Sigmoid colon (tissue), 7 donors: ENCODE measurements at places on chromosomes 5 and 9. TPM values are rescaled to one million over a fixed set of nuclear protein-coding genes. Genes with fewer than 3 reads are reported as not detected.

DNA sequence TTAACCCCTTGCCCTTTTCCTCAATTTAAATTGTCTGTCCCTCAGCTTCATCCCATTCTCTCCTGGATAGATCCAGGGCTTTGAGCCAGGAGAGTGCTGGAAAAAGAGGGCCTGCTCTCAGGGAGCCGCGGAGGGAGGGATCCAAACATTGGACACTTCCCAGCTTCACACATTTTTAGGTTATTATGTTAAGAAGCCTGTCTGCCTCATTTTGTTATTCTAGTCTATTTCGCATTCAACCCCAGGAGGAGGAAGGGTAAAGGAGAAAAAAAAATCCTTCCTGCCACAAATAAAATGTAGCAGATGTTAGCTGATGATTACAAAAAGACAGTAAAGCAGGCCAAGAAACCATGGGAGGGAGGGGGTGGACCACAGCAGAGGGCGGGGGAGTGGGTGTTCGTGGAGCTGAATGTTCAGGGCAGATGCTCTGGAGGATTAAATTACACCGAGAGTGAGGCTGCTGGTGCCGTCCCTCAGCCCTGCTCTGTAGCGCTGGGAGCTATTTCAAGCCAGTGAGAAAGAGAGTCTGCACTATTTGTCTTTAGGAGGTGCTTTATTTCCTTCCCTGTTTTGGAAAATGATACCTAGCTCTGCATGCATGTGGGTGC, 60.6 kb upstream of the ZFR start:
- H3K27me3 ChIP-seq = no peaks in the 10 kb centered on the region
- H3K4me1 ChIP-seq = peaks cover 32% of the 10 kb centered on the region
- peak overlapping the region; percentile 70 for H3K27ac ChIP-seq
- DNase-seq = peak; percentile 91

The PCDHGA3 gene
- total RNA-seq = 1.5 TPM

The FOXD4 gene
- total RNA-seq = 0.55 TPM

DNA sequence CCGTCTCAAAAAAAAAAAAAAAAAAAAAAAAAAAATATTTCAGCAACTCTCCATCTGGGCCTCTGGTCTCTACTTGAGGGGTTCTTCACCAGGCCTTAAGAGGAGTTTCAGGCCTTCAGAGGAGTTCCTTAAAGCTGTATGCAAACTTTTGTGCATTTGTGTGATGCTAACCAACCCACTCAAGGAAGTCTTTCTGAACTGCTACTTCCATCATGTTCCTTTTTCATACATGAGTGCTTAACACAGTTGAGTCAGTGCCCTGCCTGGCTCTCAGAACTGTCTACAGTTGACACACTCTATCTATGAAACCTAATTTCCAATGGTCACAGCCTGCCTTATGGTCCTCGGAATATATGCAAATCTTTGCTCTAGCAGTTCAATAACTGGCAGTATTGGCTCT, 146.5 kb downstream of the MEF2C start:
- H3K36me3 ChIP-seq = no peaks in the 10 kb centered on the region
- no peak for DNase-seq
- H3K4me3 ChIP-seq = no peak overlapping the region

DNA sequence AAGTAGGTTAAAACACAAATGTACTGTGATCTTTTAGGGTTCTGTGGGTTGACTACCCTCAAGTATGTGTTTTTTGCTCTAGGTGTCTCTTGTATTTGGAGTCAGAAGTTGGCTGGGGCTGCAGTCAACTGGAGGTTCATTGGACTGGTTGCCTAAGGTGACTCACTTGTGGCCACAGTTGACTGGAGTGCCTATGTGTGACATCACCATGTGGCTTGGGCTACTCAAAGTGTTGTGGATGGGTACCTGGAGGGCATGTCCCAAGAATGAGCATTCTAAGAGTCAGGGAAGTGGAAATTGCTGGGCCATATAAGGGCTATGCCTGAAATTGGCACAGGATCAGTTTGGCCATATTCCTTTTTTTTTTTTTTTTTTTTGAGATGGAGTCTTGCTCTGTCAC, 27.4 kb downstream of the SNX30 start:
- H3K27ac ChIP-seq = no peak overlapping the region
- H3K36me3 ChIP-seq = no peaks in the 10 kb centered on the region

The TAF11L10 gene
- not detected for total RNA-seq

The EFNA5 gene
- total RNA-seq = 10.8 TPM

DNA sequence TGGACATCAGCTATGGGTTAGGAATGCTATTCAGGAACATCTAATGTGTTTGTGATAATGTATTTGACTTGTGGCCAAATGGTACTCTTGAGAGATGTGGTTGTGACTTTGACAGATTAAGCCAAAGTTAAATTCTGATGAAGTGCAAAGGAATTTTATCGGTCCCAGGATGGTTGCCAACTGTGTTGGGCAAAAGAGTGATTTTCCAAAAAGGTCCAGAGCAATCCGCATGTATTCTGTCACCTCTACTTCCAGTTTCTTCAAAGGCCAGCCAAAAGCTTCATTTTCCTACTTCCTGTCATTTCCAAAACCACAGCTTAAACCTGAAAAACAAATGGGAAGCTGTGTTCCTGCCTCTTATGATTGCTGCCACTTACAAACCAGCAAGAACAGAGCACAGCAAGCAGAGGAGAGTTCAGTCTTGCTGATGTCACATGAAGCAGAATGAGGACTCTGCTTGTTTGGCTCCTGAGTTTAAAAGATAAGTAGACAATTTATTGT, 59.8 kb downstream of the MARCHF3 start:
- H3K36me3 ChIP-seq = no peaks in the 10 kb centered on the region
- H3K4me1 ChIP-seq = peaks cover 4% of the 10 kb centered on the region
- DNase-seq = no peak
- H3K27me3 ChIP-seq = no peaks in the 10 kb centered on the region
- H3K27ac ChIP-seq = no peak overlapping the region

- H3K27me3 ChIP-seq = no peaks in the 10 kb centered on the region
- H3K4me1 ChIP-seq = no peaks in the 10 kb centered on the region
- no peak overlapping the region for H3K27ac ChIP-seq
- H3K4me3 ChIP-seq = no peak overlapping the region
- no peaks in the 10 kb centered on the region for H3K36me3 ChIP-seq
These were observed 159.2 kb downstream of the ZDHHC21 start for GRCh38 chr9:14533867-14534640.

GRCh38 chr9:97868859-97869258, 15.8 kb downstream of the FOXE1 start:
- H3K36me3 ChIP-seq = no peaks in the 10 kb centered on the region
- H3K4me1 ChIP-seq = no peaks in the 10 kb centered on the region
- H3K27me3 ChIP-seq = peaks cover 28% of the 10 kb centered on the region
- H3K27ac ChIP-seq = no peak overlapping the region

- H3K27me3 ChIP-seq = no peaks in the 10 kb centered on the region
- no peaks in the 10 kb centered on the region for H3K36me3 ChIP-seq
- H3K27ac ChIP-seq = no peak overlapping the region
- no peaks in the 10 kb centered on the region for H3K4me1 ChIP-seq
These were observed 7.4 kb upstream of the TRPM3 start for GRCh38 chr9:71128796-71129195.

The SLCO6A1 gene
- not detected for total RNA-seq

- H3K4me1 ChIP-seq = no peaks in the 10 kb centered on the region
- no peak overlapping the region for H3K4me3 ChIP-seq
- DNase-seq = no peak
- H3K27me3 ChIP-seq = no peaks in the 10 kb centered on the region
- H3K36me3 ChIP-seq = no peaks in the 10 kb centered on the region
- no peak overlapping the region for H3K27ac ChIP-seq
These were observed 8.8 kb upstream of the TEX53 start for GRCh38 chr9:114666401-114666800.

DNA sequence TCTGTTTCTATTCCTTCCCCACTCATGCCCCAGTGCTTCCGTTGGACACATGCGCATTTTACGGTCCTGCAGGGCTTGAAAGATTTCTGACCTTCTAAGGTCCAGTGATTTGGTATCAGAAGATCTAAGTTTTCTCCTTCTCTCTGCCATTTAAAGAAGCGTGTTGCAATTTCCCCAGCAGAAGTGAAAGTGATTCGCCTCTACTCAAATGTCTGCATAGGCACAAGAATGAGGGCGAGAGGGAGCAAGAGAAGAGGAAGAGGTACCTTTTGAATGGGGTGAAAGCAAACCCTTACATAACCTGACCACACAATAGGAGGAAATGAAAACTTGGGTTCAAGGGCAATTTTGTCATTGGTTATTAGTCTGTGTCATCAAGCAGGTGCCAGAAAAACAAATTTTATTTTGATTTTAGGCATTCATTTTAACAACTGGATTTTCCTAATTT, 31.7 kb upstream of the NR3C1 start:
- no peak for DNase-seq
- H3K4me1 ChIP-seq = peaks cover 14% of the 10 kb centered on the region
- H3K4me3 ChIP-seq = peak overlapping the region; percentile 10
- H3K27me3 ChIP-seq = no peaks in the 10 kb centered on the region

DNA sequence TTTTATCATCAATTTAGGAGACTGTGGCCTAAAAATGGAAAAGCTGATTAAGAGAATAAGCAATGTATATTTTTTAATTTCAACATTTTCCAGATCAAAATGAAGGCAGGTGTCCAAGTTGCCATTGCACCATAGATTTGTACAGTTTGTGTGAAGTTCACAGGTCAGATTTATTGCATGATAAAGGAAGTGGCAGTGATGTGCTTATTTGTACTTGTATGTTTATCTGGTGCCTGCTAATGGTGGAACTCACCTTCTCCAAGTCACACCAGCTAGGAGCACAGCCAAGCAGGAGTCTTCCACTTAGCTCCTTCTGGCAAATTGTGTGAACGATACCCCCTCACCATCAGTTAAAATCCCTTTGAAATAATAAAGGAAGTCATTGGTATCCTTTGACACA, 37.8 kb upstream of the ANKRD31 start:
- no peaks in the 10 kb centered on the region for H3K4me1 ChIP-seq
- no peaks in the 10 kb centered on the region for H3K36me3 ChIP-seq
- H3K27me3 ChIP-seq = no peaks in the 10 kb centered on the region
- H3K27ac ChIP-seq = no peak overlapping the region
- no peak for DNase-seq

- H3K36me3 ChIP-seq = no peaks in the 10 kb centered on the region
- peak overlapping the region; percentile 80 for H3K27ac ChIP-seq
- peaks cover 46% of the 10 kb centered on the region for H3K4me1 ChIP-seq
- peak overlapping the region; percentile 68 for H3K4me3 ChIP-seq
These were observed 1.5 kb downstream of the WHRN start for GRCh38 chr9:114503522-114504340.

The ANKRD55 gene
- total RNA-seq = not detected

DNA sequence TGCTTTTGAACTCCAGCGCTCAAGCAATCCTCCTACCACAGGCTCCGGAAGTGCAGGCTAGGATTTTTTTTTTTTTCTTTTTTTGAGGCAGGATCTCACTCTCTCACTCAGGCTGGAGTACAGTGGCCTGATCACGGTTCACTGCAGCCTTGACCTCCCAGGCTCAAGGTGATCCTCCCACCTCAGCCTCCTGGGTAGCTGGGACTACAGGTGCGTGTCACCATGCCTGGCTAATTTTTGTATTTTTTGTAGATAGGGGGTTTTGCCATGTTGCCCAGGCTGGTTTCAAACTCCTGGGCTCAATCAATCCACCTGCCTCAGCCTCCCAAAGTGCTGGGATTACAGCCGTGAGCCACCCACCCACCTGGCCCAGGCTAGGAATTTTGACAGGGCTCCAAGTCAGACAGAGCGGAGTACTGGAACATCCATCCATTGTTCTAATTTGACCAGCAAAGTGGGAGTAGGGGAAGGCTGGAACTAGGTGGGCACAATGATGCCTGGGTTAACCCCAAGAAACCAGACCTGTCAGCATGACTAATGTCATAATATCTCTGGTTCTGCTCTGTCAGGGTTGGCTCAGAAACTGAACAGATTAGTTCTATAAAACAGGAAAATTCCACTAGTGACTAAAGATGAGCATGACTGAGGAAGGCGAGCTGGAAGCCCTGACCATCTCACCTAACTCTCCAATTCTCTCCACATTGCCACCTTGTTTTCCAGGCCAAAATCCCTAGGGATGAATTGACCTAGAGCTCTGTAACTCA, 9.2 kb downstream of the ZBTB5 start:
- no peak overlapping the region for H3K27ac ChIP-seq
- H3K36me3 ChIP-seq = no peaks in the 10 kb centered on the region
- DNase-seq = no peak

DNA sequence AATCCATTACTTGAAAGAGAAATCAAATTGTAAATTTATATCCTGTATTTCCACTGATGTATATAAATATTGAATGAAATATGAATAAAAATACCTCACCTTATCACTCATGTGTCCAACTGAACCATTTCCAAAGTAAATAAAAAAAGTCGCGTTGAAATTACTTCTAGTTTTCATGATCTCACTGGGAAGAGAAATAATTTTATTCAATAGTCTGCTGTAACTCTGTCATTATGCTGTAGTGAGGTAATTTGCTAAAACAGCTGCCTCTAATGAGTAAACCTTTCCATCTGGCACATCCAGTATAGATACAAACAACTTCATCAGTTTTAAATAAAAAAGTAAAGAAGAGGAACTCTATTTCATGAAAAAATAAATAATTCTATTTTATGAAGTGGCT, 611.5 kb downstream of the ZNF608 start:
- H3K27me3 ChIP-seq = no peaks in the 10 kb centered on the region
- H3K4me3 ChIP-seq = no peak overlapping the region
- no peaks in the 10 kb centered on the region for H3K36me3 ChIP-seq

DNA sequence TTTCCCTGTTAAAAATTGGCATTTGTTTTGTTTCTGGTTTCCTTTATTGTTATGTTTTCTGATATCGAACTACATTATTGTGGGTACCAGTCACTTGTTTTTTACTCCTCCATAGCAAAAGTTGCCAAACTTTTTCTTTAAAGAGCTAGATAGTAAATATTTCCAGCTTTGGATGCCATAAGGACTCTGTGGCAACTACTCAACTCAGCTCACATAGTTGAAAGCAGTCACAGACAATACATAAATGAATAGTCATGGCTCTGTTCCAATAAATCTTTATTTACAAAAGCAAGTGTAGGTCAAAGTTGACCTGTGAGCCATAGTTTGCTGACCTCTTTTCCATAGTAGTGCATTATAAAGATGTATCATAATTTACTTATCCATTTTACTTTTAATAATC, 305.0 kb downstream of the RASEF start:
- no peaks in the 10 kb centered on the region for H3K27me3 ChIP-seq
- H3K27ac ChIP-seq = no peak overlapping the region
- no peak overlapping the region for H3K4me3 ChIP-seq
- DNase-seq = no peak
- no peaks in the 10 kb centered on the region for H3K4me1 ChIP-seq

The FSTL4 gene
- not detected for total RNA-seq
